ENCODE measurements at places on chromosomes 3 and 15.

- no peak for DNase-seq
Measured at GRCh38 chr3:62436785-62437184, 63.4 kb upstream of the FEZF2 start.

GRCh38 chr3:153396581-153396980 lies 234.6 kb downstream of the RAP2B start:
- DNase-seq, result no peak

GRCh38 chr3:14884665-14885064 lies 62.7 kb upstream of the NR2C2 start:
- DNase-seq, result no peak

DNA sequence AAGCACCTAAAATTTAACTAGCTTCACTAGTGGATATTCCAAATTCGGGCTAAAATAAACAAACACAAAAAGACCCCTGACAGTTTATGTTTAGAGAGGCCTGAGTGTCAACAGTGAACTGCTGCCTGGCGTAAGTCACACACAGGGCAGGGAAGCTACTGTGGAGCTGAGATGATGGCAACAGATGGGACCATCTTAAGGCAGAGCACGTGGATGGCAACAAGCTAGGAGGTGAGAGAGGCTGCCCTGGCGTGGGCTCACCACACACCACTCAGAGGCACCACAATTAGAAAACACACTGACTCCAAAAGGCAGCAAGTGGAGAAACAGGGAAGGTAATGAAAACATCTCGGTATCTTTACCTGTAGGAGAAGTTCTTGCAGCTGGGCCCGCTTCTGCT lies 93.3 kb downstream of the ATP1B3 start:
- DNase-seq, result no peak

DNA sequence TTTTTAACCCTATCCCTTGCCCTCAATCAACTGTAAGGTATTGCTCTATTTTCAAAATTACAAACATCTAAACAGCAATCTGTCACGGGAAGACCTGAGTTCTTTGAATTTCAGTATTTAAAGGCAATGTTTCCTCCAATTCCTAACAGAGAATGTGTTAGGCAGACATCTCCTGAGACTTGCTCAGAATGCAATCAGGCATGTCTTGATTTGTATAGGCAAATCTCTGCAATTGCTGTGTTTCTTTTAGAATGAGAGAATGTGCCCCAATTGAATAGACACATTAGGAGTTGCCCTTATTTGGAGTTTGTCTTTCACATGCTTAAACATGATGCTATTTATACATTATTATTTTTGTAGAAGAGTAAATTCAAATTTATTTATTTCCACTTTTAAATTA lies 205.6 kb downstream of the CADM2 start:
- no peak for DNase-seq

- DNase-seq, result no peak
Measured at GRCh38 chr3:188627652-188628051, 473.7 kb downstream of the LPP start.

GRCh38 chr3:148230473-148230872 lies 467.2 kb upstream of the AGTR1 start:
- DNase-seq, result no peak

- no peak for DNase-seq
Measured at GRCh38 chr3:110969229-110970211, 102.1 kb upstream of the NECTIN3 start.

DNA sequence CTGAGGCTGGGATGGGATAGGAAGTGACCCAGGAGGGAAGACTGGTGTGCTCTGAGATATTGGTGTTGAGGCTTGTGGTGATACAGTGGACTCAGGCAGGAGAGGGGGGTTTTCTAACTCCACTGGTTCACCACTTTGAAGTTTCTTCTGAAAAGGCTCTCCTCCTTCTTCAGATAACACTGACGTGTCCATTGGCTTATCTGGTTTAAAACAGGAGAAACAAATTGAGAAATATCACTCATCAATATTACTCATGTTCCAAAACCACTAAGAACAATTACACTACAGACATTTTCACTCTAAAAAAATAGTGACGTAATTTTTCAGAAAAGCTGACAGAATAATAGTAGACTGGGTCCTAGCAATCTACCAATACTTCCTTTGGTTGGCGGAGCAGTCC lies 23.1 kb downstream of the TP53BP1 start:
- DNase-seq, result no peak

DNA sequence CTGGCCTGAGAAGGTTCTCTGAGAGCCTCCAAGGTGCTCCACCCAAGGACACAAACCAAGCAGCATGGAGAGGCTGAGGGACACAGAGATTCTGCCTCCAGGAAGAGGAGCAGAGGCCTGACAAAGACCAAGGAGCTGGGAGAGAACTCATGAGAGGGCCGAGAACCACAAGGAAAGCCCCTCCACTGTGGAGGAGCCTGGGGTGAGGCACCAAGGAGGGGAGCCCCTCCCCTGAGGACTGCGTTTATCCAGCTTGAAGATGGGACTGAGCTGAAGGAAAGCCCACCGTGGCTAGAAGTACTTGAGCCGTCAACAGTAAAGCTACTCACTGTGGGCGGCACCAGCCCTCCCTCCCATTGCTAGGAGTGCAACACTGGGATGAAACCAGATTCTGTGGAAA lies 63.1 kb upstream of the MEF2A start:
- no peak for DNase-seq

All from activated CD4-positive, alpha-beta T cell treated with anti-CD3 and anti-CD28 coated beads, Interleukin-2, amount 50 U/mL, for 1 hour (primary cell).